ENCODE measurements at places on chromosomes 12 and 14.

- DNase-seq = no peak
Observed at GRCh38 chr14:49851813-49852212, 775 bp downstream of the NEMF start.

GRCh38 chr14:80117876-80118275 is 93.4 kb downstream of the DIO2 start:
- no peak for DNase-seq

DNA sequence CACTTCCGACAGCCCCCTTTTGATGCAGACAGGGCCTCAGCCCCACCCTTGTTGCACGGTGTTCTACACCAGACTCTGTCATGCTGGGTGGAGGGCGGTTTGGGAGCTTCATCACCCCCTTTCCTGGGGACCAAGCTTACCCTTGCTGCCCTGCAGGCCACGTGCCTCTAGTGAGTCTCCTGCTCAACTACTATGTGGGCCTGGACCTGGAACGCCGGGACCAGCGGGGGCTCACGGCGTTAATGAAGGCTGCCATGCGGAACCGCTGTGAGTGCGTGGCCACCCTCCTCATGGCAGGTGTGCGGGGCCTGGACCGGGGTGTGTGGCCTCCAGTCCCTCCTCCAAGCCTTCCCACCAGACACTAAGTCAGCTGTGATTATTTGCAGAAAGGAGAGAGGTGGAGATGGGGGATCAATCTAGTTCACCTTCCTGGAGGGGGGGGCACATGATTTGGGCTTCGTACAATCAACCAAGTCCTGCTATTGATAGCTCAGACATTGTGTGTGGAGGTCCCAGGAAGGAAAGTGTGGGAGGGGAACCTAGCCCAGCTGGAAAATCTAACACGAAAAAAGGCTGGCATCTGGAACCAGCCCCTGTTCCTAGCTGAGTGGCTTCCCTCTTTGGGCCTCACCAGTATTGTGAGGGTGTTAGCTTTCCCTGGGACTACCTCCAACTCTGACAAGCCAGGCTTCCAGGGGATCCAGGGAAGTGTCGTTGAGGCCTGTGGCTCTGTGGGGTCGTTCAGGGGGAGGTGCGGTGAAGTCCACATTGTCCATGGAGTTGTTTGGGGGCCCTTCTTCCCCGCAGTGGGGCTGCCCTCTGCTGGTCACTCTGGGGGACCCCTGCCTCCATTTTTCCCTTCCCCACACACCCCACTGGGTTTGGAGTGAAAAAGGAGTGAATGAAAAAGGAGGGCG is 1.6 kb downstream of the ANKRD33 start:
- DNase-seq = no peak

- no peak for DNase-seq
Observed at GRCh38 chr12:52199294-52199919, 7.6 kb upstream of the KRT80 start.

DNA sequence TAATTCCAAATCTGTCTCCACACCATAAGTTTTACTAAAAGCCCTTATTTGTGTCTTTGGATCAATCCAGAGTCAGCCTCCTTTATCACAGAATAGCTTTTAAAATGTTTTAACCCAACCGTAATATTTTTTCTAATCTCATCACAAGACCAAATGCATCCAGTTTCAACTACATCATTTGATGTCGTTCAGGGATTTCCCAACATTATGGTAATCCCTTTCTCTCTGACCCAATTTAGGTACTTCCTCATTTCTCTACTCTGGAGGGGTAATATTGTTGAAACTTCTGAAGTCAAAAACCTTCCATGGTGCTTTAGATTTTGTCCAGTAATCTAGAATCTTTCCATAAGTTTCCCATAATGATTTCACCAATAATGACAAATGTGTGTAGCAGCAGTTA is 596.8 kb downstream of the SOX5 start:
- DNase-seq = no peak

GRCh38 chr12:62737615-62738014 is 197.3 kb downstream of the PPM1H start:
- DNase-seq = no peak

- no peak for DNase-seq
Observed at GRCh38 chr12:45303945-45304344, 88.0 kb downstream of the ANO6 start.

GRCh38 chr14:96166461-96167223 is 38.0 kb upstream of the BDKRB2 start:
- no peak for DNase-seq

DNA sequence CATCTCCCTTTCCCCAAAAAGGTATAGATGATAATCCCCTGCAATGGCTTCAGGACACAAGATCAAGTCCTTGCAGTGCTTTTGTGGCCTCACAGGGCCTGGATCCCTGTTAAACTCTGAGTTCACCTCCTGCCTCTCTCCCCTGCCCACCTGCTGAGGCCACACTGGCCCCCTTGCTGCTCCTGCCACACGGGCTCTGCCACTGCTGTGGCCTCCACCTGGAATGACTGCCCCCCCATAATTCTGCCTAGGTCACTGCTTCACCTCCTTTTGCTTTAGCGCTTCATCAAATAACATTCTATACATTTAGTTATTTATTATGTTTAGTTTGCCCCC is 653 bp upstream of the IFI27 start:
- DNase-seq = no peak

- DNase-seq = no peak
Observed at GRCh38 chr12:45969084-45969483, 21.3 kb downstream of the SCAF11 start.

DNA sequence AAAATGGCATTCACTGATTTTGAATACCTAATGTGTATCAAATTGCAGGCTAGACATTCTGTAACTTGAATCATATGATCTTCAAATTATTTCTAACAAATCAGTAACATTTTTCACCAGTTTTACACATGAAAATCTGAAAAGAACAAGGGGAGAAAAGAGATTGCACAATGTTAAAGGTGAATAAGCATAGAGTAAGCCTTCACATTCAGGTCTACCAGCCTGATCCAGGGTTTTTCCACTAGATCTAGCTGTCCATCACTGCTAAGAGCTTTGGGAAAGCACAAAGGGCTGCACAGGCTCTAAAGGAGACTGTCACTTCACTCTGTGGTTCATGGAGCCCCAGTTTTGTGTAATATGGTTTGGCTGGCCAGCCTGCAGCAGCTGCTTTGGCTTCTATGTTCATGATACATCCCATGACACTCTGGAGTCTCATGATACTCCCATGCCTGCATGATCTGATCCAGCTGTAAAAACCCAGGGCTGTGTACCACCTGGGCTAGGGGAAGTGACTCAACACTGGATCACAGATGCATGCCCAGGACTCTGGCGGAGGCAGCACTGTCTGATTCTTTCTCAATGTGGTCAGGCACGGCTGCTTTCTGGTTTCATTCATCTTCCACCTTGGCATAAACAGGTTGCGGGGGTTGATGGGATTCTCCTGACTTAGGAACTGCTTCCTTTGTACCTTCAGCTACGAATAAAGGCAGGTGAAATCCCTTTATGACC is 859.7 kb downstream of the GALC start:
- no peak for DNase-seq

DNA sequence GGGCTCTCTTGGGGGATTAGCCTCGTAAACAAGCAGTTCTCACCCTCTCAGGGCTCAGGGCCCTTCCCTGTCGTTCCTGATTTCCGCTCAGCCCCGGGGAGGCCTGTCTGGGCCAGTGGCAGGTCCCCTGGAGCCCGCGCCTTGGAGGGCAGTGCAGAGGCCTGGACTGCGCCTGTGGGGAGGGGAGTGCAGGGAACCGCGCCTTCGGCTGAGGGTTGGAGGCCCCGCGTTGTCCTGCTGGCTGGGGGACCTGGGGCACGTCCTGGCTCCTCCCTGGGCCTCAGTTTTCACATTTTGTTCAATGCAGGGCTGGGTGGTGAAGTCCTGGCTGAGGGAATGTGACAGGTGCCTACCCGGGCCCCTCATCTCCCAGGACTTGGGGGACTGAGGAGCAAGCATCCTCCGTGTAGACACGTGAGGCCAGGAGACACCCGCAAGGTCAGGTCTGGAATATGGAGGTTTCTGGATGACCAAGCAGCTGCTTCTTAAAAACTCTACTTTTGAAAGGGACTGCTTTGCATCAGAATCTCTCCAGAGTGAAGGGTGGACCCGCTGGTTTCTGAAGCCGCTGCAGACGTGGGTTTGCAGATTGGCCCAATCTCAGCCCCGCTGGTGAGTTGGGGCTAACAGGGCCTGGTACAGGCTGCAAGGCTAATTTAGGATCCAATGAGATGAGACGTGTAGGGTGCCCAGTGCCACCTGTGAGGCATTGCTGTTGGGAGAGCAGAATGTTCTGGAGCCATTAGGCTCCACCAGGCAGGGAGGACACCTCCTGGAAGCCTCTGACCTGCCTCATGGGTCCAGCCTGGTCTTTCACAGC is 80.2 kb downstream of the KIF26A start:
- no peak for DNase-seq

DNA sequence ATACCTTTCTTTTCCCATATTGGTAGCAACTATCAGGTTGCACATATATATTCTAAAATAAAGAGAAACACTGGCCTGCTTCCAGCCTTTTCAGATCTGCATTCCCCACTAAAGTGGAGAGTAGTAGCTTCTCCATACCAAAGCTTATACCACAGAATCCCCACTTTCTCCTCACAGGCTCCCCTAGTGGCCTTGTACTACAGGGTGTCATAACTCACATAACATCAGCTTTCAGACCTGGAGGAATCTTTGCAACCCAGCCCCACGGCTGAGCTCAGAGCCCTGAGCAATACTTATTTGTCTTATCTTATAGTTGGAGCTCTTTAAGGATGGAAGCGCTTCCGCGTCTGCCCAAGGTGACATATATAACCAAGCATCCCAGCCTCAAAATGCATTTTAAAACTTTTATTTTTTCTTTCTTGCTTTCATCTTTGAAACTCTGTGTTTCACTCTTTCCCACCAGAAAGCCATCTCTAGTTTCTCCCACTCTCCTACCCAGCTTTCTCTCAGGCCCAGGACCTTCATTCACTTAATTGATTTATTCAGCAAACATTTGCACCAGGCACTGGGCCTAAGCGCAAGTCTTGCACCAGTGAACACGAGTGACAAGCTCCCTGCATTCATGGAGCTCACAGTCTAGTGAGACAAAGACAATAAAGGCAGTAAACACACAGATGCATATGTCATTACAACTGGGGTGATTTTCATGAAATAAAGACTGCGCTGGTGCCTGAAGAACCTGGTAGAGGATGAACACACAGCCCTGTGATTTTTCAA is 254.7 kb downstream of the IPO8 start:
- DNase-seq = no peak

DNA sequence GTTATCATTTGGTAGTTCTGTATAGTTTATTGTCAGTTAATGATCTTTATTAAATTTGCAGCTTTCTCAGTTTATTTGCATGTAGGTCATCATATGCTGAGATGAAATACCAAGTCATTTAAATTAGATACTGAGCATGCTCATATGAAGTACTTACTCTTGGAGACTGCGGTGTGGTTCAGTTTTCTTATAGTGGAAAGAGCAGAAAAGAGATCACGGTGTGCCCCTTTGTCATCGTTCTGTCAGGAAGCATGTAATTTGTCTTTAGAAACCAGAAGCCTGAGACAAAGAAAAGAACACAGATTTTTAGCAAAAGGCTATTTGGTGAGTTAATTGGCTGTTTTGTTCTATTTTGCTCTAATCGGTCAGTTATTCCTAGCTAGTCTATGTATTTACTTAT is 75.6 kb downstream of the PLEKHA5 start:
- no peak for DNase-seq

GRCh38 chr12:15320881-15321280 is 1.4 kb upstream of the PTPRO start:
- DNase-seq = no peak

- DNase-seq = peak; percentile 15
Observed at GRCh38 chr14:22099942-22100763, 426.5 kb upstream of the OR4E1 start.

DNA sequence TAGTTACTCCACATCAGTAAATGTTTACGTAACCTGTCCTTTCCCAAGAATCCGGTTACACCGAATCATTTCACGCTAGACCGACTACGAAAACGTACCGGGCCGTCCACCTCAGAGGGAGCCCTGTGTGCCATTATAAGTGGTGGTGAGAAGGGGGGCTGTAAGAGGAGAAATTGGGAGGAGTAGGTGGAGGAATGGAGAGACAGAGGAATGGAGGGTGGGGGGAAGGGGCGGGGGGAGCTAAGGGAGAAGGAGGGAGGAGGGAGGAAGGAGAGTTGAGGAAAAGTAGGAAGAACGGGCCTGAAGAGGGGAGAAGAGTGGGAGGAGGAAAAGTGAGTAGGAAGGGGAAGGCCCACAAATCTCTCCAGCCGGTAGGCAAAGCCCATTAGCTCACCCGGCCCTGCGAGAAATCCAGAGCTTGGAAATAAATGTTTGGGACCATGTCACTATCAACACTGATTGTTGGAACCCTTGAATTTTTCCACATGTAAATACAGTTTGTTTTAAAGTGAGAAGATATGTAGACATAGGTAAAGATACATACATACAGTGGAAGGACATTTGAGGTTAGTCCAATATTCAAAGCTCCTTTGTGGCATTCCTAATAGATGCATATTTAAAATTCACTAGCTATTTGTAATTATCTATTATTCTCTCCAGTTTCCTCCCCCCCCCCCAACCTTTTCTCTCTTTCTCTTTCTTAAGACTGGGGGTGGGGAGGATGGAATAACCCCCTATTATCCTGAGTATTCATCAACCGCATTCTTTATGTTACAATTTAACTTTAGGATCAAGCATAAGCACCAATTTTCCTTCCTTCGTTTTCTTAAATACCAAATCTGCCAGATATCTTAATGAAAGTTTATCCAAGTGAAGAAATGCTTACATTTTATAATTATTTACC is 2.1 kb upstream of the FOXG1 start:
- no peak for DNase-seq

GRCh38 chr12:98352218-98352811 is 163.1 kb upstream of the TMPO start:
- no peak for DNase-seq

GRCh38 chr12:69415471-69416275 is 54.5 kb upstream of the FRS2 start:
- DNase-seq = no peak

DNA sequence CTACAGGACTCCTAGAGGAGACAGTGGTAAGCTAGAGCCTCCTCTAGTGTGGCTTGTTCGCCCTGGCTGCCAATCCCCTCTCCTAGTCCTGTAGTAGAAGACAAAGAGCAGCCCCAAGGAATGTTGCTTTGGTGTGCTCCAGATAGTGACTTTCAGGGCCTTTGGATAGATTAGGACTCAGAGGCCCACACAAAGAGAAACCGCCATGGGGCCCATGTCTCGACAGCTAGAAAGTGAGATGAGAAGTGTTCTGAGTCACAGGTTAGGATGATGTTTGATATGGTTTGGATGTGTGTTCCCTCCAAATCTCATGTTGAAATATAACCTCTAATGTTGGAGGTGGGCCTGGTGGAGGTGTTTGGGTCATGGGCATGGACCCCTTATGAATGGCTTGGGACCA is 51.8 kb upstream of the JDP2 start:
- DNase-seq = no peak
